ENCODE measurements at places on chromosomes 2 and 18.

- DNase-seq: no peak
Measured at GRCh38 chr18:79853993-79854364, 56.2 kb downstream of the KCNG2 start.

- DNase-seq: no peak
Measured at GRCh38 chr18:48553236-48553635, 14.4 kb downstream of the CTIF start.

- DNase-seq: no peak
Measured at GRCh38 chr18:41618147-41618546, 336.9 kb upstream of the PIK3C3 start.

- no peak for DNase-seq
Measured at GRCh38 chr18:63106727-63107126, 212.8 kb downstream of the BCL2 start.

GRCh38 chr2:121790276-121790956 lies 35.0 kb downstream of the TSN start:
- DNase-seq: no peak

- DNase-seq: no peak
Measured at GRCh38 chr2:68734688-68735525, at the start of gene ARHGAP25. ARHGAP25 (plus strand) TSS chr2:68734811; CDS start chr2:68735200, 389 bp downstream.

DNA sequence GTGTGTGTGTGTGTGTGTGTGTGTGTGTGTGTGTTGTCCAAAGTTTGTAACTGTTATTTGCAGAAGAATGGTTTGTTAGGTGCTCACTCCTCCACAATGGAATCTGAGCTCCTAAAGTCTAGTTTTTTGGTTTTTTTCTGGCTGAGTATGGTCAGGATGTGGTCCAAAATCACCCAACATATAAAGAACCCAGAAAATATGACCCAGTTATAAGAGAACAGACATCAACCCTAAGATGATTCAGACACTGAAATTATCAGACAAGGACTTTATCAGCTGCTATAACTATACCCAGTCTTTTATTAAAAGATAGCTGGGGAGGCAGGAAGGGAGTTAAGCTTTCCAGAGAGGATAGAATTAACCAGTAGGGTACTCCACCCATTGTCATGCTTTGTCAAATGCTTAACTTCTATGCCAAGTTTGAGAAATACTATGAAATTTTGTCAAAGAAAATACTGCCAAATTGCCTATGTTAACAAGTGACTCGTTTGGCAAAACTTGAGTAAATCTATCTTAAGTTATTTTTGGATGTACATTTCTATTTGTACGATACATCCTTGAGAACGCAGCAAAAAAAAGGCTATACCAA lies 57.5 kb downstream of the TANK start:
- no peak for DNase-seq

DNA sequence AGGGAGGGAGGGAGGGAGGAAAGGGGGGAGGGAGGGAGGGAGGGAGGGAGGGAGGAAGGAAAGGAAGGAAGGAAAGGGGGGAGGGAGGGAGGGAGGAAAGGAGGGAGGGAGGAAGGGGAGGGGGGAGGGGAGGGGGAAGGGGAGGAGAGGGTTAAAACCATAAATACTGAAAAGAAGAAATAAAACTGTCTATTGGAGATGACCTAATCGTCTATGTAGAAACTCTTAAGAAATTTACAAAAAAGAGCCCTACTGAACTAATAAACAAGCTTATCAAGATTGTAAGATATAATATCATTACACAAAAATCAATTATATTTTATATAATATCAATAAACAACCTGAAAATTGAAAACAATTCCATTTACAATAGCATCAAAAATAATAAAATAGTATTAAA lies 32.3 kb upstream of the CTDP1 start:
- no peak for DNase-seq

GRCh38 chr18:8006979-8007378 lies 439.9 kb downstream of the PTPRM start:
- no peak for DNase-seq

DNA sequence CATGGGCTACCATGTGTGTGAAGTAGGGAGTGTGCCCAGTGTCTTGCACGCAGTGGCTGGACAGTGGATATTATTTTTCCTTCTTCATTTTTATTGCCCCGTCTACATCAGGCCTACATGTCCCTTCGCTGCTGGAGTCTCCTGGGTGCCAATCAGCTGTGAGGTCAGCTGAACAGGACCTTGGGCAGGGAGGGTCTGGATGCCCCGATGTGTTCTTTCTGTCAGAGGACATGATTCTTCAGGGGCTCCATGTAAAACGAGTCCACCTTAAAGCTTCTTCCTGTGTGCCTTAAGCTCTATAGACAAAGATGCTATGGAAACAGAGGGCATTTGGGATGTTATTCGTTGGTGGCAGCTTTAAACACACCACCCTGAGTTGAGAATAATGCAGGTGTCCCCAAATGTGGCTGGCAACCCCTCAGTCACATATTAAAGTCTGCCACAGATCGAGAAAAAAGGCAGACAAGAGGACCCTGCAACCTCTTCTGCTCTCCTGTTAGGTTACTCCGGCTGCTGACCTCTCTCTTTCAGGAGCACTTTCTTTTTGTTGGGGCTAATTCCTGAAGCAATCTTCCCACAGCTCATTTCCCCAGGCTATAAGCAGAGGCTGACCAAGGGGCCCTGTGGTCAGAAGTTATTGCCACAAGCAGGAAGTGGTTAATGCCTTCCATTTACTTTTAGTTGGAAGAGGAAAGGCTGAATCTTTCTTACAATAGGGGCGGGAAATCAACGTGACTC lies 20.0 kb downstream of the GREB1 start:
- DNase-seq: peak; percentile 39

GRCh38 chr18:71994273-71994672 lies 549.9 kb downstream of the CBLN2 start:
- no peak for DNase-seq
